ENCODE measurements at places on chromosomes 5 and 9.

DNA sequence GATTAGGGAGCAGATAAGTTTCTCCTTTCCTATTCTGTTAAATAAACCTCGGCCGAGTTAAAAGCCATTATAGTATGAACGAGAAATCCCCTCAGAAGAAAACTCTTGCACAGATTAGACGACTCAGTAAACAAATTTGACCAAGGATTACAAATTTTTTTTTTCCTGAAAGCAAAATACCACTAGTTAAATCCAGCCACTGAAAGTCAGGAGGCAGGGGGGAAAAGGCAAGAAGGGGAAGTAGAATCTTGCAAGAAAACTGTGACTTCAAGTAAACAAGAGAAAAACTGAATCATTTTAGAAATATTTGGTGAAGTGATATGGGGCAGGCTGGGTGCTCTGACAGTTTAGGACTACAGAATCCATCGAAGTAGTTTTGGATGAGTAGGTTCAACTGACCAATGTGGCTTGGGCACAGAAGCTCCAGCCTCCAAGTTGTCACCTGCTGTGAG is 251.0 kb downstream of the DENND1A start:
- DNase-seq, result no peak

DNA sequence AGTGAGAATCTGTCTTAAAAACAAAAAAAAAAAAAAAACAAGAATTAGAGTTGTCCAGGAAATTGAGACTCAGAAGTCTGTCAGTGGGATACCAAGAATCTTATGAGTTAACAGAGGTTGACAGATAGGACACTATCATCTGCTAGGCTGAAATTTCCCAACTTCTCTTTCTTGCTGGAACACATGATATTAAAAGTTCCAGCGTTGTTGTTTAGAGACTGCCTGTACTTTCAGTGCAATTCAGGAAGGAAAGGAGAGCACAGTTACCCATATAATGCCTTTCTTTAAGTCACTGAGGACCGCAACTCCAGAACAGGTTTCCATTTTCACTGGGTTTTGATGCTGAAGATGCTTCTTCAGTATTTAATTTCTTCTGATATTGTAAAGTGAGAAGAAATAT is 13.5 kb downstream of the TRPM6 start:
- no peak for DNase-seq

- no peak for DNase-seq
Measured at GRCh38 chr5:134609232-134609851, 23.3 kb downstream of the SAR1B start.

GRCh38 chr5:172106511-172107356 is 81.3 kb downstream of the STK10 start:
- DNase-seq, result peak; percentile 50

DNA sequence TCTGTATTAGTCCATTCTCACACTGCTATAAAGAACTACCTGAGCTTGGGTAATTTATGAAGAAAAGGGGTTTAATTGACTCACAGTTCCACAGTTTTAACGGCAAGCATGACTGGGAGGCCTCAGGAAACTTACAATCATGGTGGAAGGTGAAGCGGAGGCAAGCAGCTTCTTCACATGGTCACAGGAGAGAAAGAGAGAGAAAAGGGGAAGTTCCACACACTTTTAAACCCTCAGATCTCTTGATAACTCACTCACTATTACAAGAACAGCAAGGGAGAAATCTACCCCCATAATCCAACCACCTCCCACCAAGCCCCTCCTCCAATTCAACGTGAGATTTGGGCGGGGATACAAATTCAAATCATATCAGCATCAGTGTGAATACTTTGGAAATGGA is 133.4 kb upstream of the SLC30A5 start:
- no peak for DNase-seq

DNA sequence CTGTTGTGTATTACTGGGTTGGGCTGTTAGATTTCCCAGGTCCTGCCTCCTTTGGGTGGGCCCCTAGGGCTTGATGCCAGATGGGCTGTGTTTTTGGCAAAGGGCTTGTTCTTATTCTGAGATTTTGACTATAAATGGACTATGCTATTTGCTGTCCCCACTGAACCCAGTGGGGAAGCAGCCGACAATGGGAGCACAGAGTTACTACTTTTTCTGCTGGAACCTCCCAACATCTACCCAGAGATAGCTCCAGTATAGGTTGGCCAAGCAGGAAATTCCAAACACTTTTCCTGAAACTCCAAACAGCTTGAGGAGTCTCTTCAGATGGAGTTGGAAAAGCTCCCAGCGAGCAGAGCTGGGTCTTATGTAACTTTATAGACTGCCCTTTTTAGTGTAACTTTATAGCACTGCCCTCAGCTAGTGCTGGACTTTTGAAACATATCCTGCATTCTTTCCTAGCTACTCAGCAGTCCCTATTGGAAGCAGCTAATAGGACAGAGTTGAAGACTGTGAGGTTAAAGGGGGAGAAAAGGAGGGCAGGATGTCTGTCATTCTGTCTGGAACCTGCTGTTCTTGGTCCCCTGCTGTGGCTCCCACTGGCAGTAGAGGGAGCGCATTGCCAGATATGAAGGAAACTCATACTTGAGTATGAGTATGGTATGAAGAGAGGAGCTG is 21.0 kb downstream of the RUSC2 start:
- no peak for DNase-seq

DNA sequence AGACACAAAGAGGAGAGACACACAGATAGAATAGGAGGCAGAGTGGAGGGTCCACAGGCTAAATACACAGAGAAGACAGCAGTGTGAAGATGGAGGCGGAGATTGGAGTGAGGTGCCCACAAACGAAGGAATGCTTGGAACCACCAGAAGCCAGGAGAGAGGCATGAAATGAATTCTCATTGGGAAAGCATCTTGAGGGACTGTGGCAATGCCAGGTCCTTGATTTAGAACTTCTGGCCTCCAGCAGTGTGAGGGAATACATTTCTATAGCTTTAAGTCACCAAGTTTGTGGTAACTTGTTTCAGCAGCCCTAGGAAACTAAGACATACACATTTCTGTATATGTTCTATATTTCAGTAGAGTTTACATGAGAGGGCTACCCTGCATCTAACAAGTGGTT is 396.6 kb upstream of the ZNF608 start:
- no peak for DNase-seq

DNA sequence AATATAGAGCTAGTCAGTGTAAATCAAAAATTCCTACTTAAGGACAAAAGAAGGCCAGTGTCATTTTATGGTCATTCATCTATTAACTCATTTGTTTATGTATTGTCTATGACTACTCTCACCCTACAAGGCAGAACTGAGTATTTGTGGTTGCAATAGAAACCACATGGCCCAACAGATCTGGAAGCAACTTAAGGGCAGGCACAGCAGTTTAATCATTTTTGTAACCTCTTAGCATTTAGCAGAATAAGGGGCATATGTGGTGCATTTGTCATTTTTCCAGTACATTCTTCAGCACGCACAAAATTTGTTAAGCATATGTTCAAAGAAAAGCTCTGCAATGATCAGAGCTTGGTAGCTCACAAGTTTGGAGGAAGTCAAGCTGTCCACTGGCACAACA is 1.1 kb downstream of the FKBP15 start:
- no peak for DNase-seq

DNA sequence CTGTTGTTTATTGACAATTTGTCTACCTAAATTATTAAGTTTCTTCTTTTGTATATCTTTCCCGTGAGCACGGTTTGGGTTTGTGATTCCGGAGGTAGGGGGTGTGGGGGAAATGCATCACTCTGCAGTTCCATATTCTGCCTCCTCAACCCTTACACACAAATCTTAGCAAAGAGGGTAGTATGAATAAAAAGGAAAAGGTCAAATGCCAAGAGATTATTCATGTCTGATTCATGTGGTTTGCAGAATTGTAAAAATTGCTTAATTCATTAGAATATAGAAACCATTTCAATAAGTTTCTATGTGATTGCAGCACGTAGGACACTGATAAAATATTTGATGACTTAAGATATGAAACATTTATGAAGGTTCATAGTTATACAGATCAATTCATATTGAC is 601.9 kb downstream of the SEMA5A start:
- no peak for DNase-seq

DNA sequence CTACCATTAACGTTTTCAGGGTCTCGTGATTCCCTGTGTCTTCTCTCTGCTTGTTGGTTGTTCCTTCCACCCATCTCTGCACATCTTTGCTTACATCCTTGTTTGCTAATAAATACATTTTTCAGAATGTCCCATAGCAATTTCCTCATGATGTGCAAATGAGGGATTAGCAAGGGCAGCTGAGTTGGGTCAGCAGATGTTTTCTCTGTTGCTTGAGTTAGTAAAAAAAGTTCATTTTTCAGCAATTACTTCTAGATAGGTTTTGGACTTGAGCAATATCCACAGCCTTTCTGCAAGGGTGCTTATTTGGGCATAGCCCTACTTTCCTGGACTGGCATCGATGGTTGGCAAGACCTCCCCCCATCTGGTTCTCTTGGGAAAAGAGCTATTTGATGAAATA is 4.8 kb upstream of the TNFSF15 start:
- DNase-seq, result no peak

GRCh38 chr5:143205386-143205785 is 198.1 kb downstream of the NR3C1 start:
- no peak for DNase-seq

DNA sequence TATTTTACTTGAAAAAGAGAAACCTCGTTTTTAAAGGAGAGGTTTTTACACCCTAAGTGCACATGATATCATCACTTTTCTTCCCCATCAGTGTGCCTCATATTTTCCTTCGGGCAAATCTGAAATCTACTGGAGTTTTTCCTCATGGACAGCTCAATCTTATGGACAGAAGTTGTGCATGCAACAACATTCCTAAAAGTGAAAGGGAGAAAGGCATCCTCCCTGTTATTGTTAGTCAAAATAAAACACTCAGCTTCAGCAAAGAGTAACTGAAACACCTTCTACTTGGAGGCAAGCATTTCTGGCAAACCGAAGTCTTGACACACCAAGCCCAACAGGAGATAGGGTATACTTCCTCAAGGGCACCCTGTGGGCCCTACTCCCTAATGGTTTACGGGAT is 217.9 kb downstream of the BNC2 start:
- DNase-seq, result no peak

DNA sequence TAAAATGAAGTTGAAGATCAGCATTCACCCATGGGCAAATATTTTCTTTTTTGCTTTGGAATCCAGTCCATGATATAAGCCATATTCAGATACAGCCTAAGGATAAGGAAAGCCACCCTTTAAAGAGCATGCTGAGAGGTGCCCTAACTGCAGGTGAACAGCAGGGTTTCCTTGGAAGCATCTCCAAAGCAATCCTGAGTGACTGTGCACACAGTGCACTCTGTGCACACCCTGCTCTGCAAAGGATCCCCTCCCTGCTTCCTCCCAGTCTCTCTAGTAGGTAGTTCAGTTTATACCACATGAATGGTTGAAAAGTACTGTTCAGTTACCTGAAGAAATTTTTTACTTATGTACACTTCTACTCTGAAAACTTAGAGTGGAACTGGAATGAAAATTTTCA is 491.4 kb downstream of the RASEF start:
- no peak for DNase-seq

GRCh38 chr5:154334406-154335064 is 111.3 kb upstream of the SAP30L start:
- no peak for DNase-seq
